ENCODE measurements at places on chromosomes 5 and 9.

GRCh38 chr9:27348785-27349697, 52.1 kb upstream of the EQTN start:
- DNase-seq, result no peak

GRCh38 chr5:854217-854616, 3.4 kb upstream of the ZDHHC11 start:
- DNase-seq, result no peak

GRCh38 chr5:111070272-111071134, 1.0 kb upstream of the TSLP start:
- no peak for DNase-seq

DNA sequence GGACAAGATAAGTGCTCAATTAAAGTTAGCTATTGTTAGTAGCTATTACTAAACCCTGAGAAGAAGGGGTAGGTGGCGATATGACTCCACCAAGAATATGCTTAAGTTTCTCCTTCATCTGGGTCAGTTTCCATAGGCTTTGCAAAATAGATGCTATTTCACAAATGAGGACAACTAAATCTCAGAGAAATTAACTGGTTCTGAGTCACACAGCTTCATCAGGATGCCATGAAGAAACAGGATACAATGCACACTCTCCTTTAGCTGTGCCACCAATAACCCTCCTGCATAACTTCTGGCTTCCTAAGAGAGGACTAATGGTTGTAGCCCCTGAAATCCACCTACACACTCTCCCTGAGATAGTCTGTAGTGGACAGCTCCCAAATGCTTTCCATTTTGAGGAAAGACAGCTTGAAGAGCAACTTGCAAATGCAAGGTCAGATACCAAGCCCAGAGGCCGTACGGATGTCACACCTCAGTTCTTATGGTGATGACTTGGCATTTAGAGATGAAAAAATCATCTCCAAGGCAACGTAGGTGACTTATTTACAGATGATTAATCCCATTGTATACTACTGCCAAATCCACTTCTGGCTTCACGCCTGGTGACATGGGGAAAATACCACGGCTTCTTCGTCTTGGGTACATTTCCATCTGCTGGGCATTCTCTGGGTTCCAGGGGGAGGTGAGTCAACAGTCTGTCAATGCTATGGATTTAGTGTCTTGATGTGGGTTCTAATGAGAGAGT, 251.4 kb upstream of the IL12B start:
- no peak for DNase-seq

- no peak for DNase-seq
These were observed 12.5 kb upstream of the CHD1 start for GRCh38 chr5:98941131-98941883.

- no peak for DNase-seq
These were observed 103.1 kb downstream of the PAX5 start for GRCh38 chr9:36930941-36931340.

GRCh38 chr5:37375091-37375490, 4.0 kb upstream of the WDR70 start:
- no peak for DNase-seq

- DNase-seq, result no peak
These were observed 88.6 kb upstream of the MYO10 start for GRCh38 chr5:17024686-17025180.

DNA sequence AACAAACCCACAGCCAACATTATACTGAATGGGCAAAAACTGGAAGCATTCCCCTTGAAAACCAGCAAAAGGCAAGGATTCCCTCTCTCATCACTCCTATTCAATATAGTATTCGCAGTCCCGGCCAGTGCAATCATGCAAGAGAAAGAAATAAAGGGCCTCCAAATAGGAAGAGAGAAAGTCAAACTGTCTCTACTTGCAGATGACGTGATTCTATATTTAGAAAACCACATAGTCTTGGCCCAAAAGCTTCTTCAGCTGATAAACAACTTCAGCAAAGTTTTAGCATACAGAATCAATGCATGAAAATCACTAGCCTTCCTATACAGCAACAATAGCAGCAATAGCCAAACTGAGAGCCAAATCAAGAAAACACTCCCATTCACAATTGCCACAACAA, 333.7 kb upstream of the EDIL3 start:
- DNase-seq, result no peak

- DNase-seq, result peak; percentile 15
These were observed at the start of gene ANGPTL2 for GRCh38 chr9:127122176-127123063. Gene ANGPTL2, minus strand, starts transcription at chr9:127122635. Its CDS starts 13,904 bp downstream, at chr9:127108731.

DNA sequence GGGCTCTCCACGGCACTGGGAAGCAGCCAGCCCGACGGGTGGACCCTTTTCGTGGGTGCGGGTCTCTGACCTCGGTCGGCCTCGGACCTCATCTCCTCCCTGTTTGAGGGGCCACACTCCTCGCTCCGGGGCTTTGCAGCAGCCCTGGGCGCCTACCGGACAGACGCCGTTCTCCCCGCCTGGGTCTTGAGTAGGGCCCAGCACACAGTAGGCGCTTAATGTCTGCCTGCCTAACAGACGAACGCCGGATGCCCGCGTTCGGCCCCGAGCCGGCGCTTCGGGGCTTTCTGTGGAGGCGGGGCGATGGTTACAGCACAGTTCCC, 842 bp upstream of the GTF3C5 start:
- no peak for DNase-seq

- no peak for DNase-seq
These were observed 187.4 kb downstream of the FBXL7 start for GRCh38 chr5:15687401-15687800.

GRCh38 chr5:154196955-154197652, 6.6 kb downstream of the GALNT10 start:
- peak; percentile 84 for DNase-seq

GRCh38 chr9:91843623-91844148, 106.3 kb downstream of the ROR2 start:
- DNase-seq, result no peak

DNA sequence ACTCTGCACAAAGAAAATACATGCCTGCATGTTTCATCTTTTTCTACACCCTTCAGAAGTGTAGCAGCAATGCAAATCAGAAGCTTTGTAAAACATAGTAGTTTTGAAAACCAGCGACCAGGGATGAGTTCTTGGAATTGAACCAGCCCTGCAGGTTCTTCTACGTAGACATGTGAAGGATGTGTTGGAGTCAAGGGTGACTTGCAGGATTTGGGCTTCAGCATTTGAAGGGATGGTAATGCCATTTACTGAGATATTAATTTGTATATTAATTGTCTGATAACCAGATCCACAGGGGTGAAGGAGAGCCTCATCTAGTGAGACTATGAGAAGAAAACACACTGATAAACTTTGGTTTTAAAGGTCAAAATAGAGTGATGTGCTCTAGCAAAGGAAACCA, 72.4 kb downstream of the KIAA1958 start:
- no peak for DNase-seq

DNA sequence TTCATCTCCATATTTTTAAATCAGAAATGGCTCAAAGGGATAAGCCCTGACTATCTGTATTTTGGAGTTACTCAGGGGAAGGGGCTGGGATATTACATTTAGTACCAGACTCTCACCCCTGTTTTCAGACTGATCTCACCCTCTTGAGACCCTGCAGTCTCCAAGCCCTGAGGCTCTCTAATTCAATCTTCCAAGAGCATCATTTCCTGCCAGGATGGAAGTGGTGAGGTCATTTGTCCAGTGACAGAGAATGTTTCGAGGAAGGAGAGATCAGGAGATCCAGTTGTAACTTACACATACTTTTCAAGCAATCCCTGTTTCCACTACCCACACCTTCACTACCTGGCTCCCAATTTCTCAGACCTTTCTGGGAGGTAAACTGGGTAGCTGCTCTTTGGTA, 295.5 kb upstream of the EFNA5 start:
- DNase-seq, result no peak

DNA sequence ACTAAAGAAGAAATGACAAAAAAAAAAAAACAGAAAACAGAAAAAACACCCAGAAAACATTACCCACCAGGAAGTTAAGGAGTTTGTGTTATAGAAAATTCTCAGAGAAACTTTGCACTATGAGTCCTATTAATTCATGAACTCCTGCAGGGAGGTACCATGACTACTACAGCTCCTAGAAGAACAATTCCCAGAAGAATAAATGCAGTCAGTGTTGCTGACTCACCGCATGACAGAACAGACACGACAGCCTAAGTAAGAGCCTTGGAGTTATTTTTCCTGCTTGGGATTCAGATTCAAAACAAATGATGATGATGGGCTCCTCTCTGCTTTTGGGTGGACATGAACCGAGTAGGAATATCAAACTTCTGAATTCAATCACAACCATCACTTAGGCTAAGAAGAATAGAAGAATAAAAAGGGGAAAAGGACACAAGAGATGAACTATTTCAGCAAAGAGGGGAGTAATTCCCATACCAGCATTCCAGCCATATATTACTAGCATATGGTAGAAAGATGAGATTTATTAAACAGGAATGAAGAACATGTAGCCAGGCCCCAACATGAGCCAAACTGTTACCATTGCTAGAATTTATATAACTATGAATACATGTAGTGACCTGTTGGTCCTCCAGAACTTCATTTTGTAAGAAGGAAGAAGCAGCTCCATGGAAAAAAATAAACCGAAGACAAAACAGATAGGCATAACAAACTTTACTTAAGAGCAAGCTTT, 209.6 kb upstream of the PDE4D start:
- no peak for DNase-seq

- DNase-seq, result no peak
These were observed 659.4 kb upstream of the ADAMTS16 start for GRCh38 chr5:4480528-4481349.

DNA sequence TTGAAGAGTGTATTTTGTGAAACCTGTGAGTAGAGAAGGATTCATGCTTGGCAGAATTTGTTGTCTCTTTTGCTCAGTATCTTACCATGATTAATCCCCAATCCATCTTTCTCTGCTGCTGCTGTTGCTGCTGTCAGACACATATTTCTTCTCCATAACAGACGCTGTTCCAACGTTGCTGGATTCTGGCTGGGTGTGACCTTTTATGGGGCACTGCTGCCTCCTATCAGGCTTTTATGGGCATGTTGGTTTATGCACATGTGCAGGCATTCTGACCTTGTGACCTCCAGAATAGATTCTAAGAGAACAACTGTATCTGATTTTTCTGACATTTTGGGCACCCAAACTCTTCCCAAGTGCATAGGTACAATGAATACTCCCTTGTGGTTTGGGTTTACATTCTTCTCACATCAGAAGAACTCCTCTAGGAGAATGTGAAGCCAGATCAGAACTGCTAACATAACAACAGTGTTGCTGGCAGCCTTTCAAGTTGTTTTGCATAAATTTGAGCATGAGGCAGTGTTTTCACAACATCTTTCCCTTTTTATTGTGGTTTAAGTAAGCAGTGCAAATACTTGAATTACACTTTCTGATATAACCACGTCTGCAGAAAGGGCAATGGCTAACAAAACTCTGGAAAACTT, 9.2 kb upstream of the ISL1 start:
- no peak for DNase-seq

DNA sequence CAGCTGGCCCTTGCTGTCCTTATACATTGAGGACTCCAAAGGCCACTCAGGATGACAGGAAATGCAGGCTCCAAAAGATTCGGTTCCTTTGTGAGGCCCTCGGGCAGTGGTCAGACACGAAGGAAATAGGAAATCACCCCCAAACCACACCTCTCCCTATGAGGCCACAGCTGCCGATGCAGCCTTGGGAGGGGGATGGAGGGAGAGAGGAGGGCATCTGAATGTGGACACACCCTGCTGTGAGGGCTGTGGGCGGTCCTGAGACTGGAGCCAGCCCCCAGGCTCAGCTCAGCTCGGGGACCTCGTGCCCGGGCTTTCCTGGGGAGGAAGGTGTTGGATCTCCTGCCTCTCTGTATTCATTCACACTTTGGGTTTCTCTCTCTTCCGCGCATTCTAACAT, 2.7 kb upstream of the CLPTM1L start:
- DNase-seq, result no peak

DNA sequence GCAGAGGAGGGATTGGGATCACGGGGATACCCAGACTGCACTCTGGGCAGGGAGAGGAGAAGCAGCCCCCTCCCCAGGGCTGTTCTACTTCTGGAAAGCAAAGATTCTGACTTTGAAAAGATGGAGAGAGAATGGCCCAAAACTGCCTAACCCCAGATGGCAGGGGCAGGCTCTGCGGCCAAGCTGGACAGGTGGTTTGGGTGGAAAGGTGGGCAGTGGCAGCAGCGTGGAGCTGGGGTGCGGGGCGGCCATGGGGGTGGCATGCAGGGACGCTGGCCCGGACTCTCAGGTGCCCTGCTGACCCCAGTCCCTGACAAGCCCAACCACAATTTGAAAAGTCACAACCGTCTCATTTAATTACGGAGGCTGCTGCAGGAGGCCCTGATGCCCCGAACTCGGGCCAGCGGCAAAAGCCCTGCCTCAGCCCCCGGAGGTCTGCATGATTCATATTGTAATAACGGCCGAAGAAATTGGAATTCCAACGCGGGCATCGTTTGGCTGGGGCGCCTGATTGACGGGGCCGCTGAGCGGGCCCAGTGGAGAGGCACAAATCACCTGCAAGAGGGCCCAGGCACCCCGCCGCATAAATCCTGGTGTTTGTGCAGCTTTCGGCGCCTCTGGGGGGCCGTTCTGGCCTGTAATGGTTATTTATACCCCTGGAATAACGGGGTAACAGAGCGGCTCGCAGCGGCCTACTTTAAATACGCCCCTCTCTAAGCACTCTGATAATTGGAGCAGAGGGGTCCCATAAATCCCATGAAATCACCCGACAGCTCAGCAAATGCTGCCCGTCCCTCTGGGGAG, 41.8 kb upstream of the FCN2 start:
- DNase-seq, result no peak

- DNase-seq, result no peak
These were observed 147.1 kb downstream of the ERCC6L2 start for GRCh38 chr9:96022445-96023051.

- DNase-seq, result no peak
These were observed 2.0 kb upstream of the C1QTNF3 start for GRCh38 chr5:34045023-34045422.

- DNase-seq, result no peak
These were observed 4.8 kb downstream of the CCDC69 start for GRCh38 chr5:151219138-151219537.

DNA sequence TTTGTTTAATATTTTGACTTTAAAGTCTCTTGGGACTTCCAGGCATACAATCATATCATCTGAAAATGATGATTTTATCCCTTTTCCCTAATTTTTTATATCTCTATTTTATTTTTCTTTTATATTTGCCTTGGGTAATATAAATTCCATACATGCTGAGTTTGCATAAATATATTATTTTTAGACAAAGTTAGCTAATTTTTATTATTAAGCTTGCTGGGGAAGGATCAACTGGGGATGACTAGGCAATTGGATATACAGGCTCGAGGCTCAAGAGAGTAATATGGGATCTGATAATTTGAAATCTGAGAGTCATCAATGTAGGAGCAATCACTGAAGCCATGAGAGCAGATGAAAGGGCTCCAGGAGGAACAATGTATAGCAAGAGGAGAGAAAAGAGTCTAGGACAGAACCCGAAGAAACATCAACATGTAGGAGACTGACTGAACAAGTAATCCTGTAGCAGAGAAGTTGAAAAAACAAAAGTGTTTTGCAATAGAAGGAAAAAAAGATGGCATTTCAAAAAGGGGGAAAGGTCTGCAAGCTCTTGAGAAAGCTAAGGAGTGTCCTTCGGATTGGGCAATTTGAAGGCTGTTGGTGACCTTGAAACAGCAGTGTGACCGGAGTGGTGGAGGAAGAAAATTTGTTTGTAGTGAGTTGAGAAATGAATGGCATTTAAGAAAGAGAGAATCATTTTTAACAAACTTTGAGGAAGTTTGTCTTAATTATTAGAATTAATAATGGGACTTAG, 17.0 kb upstream of the RHOBTB3 start:
- DNase-seq, result no peak

Data from bone marrow (tissue), 2 donors.